Fibroblast of pulmonary artery (primary cell): ENCODE measurements at places on chromosomes 2 and 18.
A peak's percentile ranks its signal among the peaks of the same experiment; 100 is the strongest.

DNA sequence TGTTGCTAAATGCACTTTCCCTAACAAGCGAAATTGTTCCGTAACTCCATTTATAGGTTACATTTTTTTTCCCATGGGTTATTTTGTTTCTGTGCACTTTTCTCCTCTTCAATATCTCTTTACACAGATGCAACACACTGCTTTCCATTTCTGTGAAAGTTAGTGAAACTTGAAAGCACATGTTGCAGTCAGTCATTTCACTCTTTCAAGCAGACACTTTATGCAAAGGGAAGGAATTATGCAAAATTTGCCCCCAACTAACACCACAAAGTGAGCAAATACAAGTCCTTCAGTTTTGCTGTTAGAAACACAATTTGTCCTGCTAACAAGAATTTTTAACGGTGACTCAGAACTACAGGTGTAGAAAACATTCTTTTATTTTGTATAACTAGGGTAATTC is 124.8 kb downstream of the PTH2R start:
- DNase-seq, result no peak

DNA sequence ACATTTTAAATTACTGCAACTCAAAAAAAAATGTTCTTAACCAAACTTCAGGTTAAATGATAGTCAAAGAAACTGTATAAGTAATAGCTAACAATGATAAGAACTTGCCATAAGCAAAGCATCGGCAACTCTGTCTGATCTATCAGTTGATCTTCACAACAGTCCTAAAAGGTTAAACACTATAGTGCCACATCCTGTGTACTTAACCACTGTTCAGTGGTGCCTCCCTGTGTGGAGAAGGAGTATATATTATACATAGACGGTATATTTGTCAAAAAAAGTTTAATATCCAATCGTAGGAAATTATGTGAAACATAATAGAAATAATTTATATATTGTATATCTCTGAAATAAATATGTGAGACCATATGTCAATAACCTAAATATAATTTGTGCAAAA is 13.0 kb downstream of the DTNA start:
- DNase-seq, result no peak

- DNase-seq, result no peak
These were observed 34.0 kb upstream of the CHMP1B start for GRCh38 chr18:11817229-11817628.

DNA sequence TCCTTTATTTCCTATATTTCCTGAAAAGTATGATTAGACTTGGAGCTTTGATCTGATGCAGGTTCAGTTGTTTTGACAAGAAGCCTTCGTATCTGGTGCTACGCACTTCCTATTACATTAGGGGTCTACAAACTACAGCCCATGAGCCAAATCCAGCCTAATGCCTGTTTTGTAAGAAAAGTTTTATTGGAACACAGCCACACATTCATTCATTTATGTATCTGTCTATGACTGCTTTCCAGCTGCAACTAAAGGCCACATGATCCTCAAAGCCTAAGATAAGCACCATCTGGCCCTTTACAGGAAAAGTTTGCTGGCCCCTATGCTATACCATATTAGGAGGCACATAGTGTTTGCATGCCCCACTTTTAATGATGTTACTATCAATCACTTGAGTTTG is 26.0 kb downstream of the EIF2AK3 start:
- DNase-seq, result peak; percentile 92

DNA sequence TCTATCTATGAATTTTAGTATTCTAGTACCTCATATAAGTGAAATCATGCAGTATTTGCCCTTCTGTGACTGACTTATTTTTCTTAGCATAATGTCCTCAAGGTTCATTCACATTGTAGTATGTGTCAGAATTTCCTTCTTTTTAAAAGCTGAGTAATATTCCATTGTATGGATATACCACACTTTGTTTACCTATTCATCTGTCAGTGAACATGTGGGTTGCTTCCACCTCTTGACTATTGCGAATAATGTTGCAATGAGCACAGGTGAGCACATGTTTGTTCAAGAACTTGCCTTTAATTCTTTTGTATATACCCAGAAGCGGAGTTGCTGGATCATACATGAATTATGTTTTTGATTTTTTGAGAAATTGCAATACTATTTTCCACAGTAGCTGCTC is 187.4 kb upstream of the RBMS1 start:
- DNase-seq, result no peak
